CD4-positive, alpha-beta T cell (primary cell): ENCODE measurements at places on chromosomes 6 and 20.

DNA sequence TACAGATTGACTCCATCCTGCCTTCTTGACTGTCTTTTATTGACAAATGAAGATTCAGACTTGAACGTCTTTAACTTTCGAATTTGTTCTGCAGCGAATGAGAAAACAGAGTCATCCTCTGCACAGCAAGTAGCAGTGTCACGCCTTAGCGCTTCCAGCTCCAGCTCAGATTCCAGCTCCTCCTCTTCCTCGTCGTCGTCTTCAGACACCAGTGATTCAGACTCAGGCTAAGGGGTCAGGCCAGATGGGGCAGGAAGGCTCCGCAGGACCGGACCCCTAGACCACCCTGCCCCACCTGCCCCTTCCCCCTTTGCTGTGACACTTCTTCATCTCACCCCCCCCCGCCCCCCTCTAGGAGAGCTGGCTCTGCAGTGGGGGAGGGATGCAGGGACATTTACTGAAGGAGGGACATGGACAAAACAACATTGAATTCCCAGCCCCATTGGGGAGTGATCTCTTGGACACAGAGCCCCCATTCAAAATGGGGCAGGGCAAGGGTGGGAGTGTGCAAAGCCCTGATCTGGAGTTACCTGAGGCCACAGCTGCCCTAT lies 12.2 kb downstream of the BRD2 start:
- no peaks in the 10 kb centered on the region for H3K27me3 ChIP-seq
- peaks cover 67% of the 10 kb centered on the region for H3K36me3 ChIP-seq
- H3K4me1 ChIP-seq: peaks cover 53% of the 10 kb centered on the region
- no peak overlapping the region for H3K27ac ChIP-seq

DNA sequence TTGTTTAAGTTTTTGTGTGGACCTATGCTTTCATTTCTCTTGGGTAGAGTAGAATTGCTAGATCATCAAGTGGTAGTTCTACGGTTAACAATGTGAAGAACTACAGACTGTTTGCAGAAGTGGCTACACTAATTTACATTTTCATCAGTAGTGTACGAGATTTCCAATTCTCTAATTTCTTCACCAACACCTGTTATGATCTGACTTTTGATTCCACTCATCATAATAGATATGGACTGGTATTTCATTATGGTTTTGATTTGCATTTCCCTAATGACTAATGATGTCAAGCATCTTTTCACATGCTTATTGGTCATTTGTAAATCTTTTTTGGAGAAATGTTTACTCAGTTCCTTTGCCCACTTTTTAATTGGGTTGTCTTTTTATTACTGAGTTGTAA lies 244.4 kb downstream of the GMDS start:
- H3K36me3 ChIP-seq: no peaks in the 10 kb centered on the region
- no peaks in the 10 kb centered on the region for H3K4me1 ChIP-seq
- DNase-seq: no peak
- no peak overlapping the region for H3K27ac ChIP-seq

DNA sequence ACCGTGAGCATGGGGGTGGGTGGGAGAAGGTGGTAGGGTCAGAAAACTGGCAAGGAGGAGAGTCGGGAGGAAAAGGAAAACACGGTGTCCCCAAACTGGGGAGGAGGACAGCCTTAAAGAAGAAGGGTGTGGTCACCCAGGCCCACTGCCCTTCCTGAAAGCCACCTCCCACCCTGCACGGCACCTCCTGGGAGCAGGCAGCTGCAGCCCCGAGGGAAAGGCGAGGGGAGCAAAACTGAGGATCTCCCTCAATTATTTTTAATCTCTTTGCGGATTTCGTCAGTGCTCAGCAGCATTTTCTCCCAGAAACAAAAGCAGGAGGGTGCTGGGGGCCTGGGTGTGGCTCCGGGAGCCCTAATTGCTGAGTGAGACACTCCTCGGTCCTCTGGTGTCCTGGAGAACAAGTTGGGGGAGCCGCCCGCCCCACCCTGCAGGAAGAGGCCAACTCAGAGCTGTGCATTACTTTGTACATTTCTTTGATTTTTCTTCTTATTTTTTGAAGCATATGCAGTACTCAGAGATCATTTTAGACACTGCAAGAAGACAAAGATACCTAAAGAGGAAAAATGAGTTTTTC lies 56.4 kb downstream of the RIOK1 start:
- peaks cover 3% of the 10 kb centered on the region for H3K27me3 ChIP-seq
- H3K27ac ChIP-seq: no peak overlapping the region
- no peak for DNase-seq

GRCh38 chr20:58131151-58131550 lies 97.3 kb downstream of the ANKRD60 start:
- H3K27me3 ChIP-seq: peaks cover 43% of the 10 kb centered on the region
- H3K4me3 ChIP-seq: no peak overlapping the region
- no peak for DNase-seq
- no peaks in the 10 kb centered on the region for H3K4me1 ChIP-seq

GRCh38 chr20:46979603-46980241 lies 85.1 kb downstream of the EYA2 start:
- H3K27ac ChIP-seq: no peak overlapping the region
- H3K27me3 ChIP-seq: peaks cover 10% of the 10 kb centered on the region
- H3K36me3 ChIP-seq: no peaks in the 10 kb centered on the region
- no peak for DNase-seq
